ENCODE measurements at places on chromosomes 11 and 22.
A peak's percentile ranks its signal among the peaks of the same experiment; 100 is the strongest.

- peak; percentile 46 for DNase-seq
Observed at GRCh38 chr22:39174498-39175352, 22.2 kb upstream of the CBX7 start.

- DNase-seq: no peak
Observed at GRCh38 chr22:45895436-45896152, 81.4 kb downstream of the WNT7B start.

- no peak for DNase-seq
Observed at GRCh38 chr22:27980424-27981148, 61.5 kb upstream of the PITPNB start.

DNA sequence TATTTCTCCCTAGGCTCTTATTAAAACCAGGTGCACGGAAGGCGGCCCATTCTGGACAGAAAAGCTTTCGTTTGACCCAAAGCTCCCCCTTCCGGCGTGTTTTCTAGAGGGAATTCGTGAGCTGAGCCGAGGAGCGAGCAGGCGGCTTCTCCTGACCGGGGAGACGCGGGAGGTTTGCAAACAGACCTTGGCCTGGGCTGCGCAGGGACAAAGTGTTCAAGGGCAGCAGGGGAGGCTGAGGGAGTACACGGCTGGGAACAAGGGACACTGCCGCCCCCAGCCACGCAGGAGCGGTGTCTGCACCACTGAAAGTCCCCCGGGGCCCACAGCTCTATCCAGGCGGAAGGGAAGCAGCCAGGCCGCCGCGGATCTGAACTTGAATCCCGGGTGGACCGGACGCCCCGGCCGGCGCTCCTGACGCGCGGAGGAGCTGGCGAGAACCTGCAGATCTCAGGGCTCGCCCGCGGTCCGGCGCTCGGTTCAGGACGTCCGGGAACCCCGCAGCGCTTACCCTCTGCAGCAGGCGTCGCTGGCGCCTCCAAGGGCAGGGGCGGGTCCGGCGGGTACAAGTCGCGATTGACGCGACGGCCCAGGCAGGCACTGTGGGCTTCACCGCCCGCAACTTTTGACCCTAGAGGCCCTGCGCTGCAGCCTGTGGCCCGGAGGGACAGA is 101.9 kb downstream of the WT1 start:
- no peak for DNase-seq

GRCh38 chr11:96075532-96075959 is 151.6 kb upstream of the MTMR2 start:
- DNase-seq: no peak

GRCh38 chr11:119172513-119172912 is 4.0 kb downstream of the NLRX1 start:
- no peak for DNase-seq

- no peak for DNase-seq
Observed at GRCh38 chr11:7656704-7657103, 16.6 kb downstream of the CYB5R2 start.

- no peak for DNase-seq
Observed at GRCh38 chr11:120527111-120527761, 15.7 kb downstream of the GRIK4 start.

GRCh38 chr11:1565904-1566247 is 6.2 kb downstream of the DUSP8 start:
- DNase-seq: no peak

GRCh38 chr11:38256436-38256835 is 1658.4 kb upstream of the RAG2 start:
- DNase-seq: no peak

- no peak for DNase-seq
Observed at GRCh38 chr11:131033151-131033651, 116.9 kb upstream of the SNX19 start.

- DNase-seq: no peak
Observed at GRCh38 chr11:124970925-124971324, 16.9 kb downstream of the CCDC15 start.

- DNase-seq: no peak
Observed at GRCh38 chr11:60396799-60397198, 540 bp downstream of the MS4A14 start.

Measured in stimulated activated CD8-positive, alpha-beta memory T cell treated with anti-CD3 and anti-CD28 coated beads, Interleukin-15, amount 100 ng/mL, for 4 hours (primary cell).